ENCODE measurements at places on chromosomes 4 and X.

DNA sequence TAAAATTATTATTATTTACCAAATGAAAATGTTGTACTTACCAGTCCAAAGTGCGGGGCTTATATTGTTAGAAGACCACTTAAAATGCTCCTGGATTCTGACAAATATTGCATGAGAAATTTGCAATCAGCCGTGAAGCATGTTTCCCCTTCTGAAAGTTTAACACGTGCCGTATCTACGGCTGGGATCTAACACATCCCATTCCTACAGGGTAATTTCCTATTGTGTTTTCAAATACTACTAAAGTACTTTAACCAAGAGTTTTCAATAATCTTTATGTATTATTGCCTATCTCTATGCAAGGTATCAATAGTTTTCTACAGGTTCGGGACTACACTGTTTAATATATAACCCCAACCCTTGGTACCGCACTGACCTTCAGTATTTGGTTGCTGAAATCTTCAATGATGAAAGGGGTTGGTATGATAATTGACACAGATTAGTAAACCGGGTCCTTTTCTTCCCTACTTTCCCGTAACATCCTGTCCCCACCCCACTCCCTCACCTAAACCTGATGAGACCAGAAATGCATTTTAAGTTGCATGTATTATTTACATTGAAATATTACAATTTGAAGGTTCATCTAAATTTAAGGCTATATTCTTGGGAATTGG is 795 bp upstream of the BRWD3 start:
- no peak for DNase-seq

DNA sequence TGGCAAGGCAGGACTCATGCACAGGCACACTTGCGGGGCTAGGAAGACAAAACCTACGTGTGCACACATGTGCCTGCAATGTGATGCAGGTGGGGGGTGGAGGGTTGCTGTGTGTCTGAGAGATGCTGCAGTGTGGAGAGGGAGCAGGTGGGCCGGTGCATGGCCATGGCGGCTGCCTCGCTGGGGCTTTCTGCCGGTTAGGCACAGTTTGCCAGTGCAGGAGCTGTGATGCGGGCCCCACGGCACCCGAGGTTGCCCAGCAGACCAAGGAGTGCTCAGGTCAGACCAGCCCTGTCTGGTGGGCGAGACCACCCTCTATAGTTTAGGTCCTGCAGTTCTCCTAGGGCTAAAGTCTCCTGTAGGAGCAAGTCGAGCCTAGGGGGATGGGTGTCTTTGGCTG is 4.4 kb upstream of the AFM start:
- DNase-seq, result no peak

- no peak for DNase-seq
Observed at GRCh38 chrX:153908219-153908860, 3.9 kb downstream of the AVPR2 start.

DNA sequence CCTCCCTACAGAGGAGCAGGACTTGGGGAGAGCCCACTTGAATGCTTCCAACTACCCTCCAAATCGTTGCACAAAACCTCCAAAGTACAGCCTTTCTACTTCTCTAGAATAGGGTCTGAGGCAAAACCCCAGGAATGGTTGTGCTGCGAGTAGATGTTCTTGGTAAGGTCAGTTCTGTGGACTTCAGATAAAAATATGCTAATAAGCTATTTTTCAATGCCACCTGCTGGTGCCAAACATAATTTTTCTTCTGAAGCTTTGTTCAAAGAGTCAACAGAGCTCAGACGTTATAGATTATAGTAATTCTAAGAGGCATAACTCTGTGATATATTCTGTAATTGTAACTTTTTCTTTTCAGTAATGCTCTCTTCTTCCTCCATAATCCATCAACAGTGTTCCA is 425.7 kb downstream of the GPAT3 start:
- no peak for DNase-seq

DNA sequence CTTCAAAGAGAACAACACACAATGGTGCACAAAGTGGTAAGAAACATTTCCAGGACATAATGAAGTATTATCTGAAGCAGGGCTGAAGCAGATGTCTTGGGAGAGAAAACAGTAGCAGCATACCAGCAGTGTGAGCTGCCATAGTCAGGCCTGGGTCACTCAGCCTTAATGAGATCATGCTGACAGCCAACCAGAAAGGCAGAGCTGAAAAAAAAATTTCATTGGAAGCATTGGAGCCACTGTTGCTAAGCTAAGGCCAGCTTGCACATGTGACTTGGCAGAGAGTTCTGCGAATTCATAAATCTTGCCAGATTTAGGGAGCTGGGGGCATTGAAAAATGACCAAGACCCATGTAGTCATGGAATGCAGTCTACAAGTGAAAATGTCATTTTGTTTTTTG is 444.0 kb upstream of the PITX2 start:
- DNase-seq, result peak; percentile 15

DNA sequence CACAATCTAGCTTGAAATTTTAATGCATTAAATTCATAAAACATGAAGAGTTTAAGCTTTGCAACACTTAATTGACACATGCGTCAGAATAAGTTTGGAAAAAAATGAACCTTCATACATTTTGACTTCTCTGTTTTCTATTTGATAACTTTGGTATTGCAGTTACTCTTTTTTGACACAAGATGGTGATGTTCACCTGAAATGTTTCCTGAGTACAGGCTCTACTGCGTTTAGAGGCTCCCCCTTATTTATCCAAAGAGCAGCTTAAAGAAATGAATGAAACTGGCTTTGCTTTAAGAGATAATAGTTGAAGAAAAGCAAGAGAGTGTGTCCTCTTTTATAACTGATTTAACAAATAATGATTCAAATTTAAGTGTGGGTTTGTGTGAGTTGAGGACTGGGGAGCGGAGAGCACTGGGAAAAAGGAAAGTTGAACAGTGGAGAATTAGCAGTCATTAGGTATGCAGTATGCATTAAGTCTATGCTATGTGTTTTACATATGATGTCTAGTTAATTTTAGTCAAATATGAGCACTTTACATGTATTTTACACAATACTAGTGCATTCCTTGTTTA is 180.6 kb upstream of the NUDT6 start:
- DNase-seq, result peak; percentile 47

DNA sequence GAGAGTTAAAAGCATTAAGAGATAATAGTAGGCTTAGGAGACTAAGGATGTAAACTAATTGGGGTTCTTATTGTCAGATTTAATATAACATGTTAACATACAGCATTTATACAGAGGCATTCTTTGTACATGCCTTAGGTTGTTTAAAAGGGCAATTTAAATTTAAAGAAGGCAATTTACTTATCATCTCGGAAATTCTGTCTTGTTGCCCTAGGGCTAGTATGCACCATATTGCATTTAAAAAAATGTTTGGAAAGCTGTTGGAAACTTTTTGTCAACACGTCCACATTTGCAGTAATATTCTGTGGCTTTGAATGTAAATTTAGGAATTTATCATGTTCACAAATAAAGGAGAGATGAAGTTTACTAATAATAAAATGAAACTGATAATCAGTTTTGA is 25.5 kb downstream of the GALNT7 start:
- no peak for DNase-seq

DNA sequence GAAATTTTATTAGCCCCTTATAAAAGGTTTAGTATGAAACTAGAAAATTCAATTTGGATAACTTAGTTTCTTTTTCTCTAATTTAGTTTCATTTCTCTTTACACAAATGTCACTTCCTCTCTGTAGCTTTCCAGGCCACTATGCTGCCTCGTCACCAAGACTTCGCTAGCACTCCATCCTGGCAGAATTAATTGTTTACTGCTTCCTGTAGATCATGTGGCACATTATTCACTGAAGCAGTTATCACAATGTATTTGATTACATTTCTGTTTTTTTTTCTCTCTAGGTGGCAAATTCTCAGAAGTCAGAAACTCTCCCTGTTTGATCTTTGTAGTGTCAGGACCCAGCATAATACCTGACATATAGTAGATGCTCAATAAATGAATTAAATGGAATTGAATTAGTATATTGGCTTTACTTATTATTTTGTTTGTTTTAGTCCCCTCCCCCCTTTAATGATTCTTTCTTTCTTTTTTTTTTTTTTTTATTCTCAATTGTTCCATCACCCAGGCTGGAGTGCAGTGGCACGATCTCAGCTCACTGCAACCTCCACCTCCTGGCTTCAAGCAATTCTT is 9.3 kb upstream of the SAT1 start:
- no peak for DNase-seq

DNA sequence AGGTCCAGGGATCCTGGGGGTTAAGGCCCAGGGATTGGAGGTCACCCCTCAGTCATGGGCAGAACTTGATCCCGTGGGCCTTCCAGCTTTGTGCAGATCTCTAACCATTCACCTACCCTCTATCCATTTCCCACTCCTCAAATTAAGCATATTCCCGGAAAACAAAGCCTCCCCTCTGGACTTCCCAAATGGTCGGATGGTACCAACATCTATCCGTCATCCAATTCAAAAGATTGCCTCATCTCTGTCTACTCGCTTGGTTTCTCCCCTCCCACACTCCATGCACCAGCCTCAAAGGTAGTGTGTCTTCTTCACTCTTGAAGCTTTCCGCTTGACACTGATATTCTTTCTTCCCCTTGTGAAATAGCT is 473 bp upstream of the BCLAF3 start:
- no peak for DNase-seq

- DNase-seq, result no peak
Observed at GRCh38 chrX:133674726-133675470, 259.6 kb upstream of the GPC4 start.

GRCh38 chr4:185304944-185305690 is 90.6 kb downstream of the LRP2BP start:
- DNase-seq, result no peak

DNA sequence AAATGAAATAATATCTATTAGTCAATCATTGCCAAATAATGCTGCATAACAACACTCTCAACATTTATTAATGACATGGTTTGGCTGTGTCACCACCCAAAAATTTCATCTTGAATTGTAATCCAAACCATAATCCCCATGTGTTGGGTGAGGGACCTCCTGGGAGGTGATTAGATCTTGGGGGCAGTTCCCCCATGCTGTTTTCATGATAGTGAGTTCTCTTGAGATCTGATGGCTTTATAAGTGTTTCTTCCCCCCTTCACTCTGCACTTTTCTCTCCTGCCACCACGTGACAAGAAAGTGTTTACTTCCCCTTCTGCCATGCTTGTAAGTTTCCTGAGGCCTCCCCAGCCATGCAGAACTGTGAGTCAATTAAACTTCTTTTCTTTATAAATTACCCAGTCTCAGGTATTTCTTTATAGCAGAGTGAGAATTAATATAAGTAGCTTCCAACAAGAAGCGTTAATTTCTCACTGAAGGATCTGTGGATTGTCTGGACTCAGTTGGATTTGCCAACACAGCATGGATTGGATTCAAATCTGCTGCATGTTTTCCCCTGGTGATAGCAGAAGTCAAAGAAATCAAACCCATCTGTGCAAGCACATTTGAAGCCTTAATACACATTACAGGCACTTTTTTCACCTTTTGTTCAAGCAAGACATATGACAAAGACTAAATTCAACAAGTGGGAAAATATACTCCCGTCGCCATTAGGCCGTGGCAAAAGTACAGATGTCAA is 216.6 kb downstream of the PDGFC start:
- DNase-seq, result no peak

GRCh38 chr4:37666625-37667071 is 19.5 kb downstream of the RELL1 start:
- no peak for DNase-seq

DNA sequence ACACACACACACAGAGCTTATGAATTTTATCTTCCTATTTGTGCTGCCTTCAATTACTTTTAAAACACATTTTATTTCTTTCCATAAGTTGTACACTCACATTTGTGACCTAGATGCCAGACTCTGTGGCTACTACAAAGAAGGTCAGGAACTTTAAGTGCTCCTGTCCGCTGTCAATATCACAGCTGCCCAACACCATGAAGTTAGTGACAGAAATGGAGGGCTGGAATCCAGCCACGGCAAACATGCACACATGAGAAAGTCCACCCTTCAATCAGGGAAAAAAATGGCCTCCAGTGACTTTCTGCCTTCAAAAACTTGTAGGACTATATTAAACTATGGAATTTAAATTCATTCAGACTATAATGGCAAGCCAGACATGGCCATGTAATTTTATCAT is 334.4 kb upstream of the FSTL5 start:
- no peak for DNase-seq

GRCh38 chrX:39613482-39613995 is 484.2 kb downstream of the BCOR start:
- DNase-seq, result no peak

GRCh38 chr4:41506130-41506529 is 31.8 kb upstream of the LIMCH1 start:
- DNase-seq, result peak; percentile 14

- no peak for DNase-seq
Observed at GRCh38 chr4:122899682-122900081, 22.7 kb downstream of the NUDT6 start.

- DNase-seq, result no peak
Observed at GRCh38 chr4:64130907-64131306, 278.3 kb downstream of the TECRL start.

DNA sequence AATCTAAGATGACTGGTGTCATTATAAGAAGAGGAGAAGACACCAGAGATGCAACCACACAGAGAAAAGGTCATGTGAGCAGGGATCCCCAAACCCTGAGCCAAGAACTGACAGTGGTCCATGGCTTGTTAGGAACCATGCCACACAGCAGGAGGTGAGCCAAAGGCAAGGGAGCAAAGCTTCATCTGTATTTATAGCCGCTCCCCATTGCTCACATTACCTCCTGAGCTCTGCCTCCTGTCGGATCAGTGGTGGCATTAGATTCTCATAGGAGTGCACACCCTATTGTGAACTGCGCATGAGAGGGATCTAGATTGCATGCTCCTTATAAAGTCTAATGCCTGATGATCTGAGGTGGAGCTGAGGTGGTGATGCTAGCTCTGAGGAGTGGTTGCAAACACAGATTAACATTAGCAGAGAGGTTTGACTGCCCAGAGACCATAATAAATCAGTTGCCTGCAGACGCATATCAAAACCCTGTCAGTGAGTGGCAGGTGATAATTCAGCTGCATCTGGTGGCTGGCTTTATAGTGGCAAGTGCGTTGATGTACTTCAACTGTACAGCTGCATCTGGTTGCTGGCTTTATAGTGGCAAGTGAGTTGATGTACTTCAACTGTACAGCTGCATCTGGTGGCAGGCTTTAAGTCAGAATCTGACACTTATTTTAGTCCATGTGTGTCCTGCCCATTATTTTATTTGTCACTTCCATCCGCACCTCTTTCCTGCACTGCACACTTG is 19.8 kb upstream of the CXCL2 start:
- DNase-seq, result no peak

- no peak for DNase-seq
Observed at GRCh38 chr4:125626946-125627345, 312.2 kb downstream of the FAT4 start.

GRCh38 chr4:139985401-139985800 is 168.6 kb downstream of the MAML3 start:
- no peak for DNase-seq

DNA sequence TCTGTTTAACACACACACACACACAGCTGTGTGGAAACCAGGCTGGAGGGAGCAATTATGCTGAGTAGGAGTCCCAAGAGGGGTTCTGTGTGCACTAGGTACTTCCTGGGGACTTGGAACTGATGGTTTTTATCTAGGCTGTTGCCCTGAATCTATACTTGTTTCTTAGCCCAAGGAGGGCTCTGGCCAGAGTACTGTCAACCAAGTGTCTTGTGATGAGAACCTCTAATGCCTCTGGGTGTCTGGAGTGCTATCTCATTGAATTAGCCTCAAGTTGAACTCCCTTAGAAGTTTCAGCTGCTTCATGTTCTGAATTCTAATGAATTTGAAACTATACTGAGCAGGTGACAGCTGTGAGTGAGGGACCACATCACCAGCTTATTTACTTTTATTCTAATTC is 16.6 kb downstream of the ARHGAP24 start:
- DNase-seq, result no peak

Data from fibroblast of skin of left quadriceps (primary cell).